ENCODE measurements at places on chromosomes 16 and 17. TPM values are rescaled to one million over a fixed set of nuclear protein-coding genes. Genes with fewer than 3 reads are reported as not detected.

DNA sequence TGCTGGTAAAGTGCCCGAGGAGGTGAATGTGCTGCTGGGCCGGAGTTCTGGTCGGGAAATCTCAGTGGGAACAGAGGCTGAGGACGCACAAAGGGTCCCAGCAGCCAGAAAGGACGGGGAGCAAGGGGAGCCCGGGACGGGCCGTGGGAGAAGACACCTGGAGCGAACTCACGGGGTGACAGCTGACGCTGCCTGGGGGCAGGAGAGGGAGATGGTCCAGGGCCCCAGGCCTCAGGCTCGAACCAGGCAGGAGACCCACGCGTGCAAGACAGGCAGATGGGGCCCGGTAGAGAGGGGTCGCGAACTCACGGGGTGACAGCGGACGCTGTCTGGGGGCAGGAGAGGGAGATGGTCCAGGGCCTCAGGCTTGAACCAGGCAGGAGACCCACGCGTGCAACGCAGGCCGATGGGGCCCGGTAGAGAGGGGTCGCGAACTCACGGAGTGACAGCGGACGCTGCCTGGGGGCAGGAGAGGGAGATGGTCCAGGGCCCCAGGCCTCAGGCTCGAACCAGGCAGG is 72.9 kb downstream of the METRNL start:
- no peak for DNase-seq

GRCh38 chr17:28573966-28574480 is 2.7 kb downstream of the ALDOC start:
- no peak for DNase-seq

GRCh38 chr16:86089991-86090390 is 191.0 kb downstream of the IRF8 start:
- no peak for DNase-seq

The CCL17 gene
- total RNA-seq = not detected

- peak; percentile 52 for DNase-seq
These were observed 223.2 kb downstream of the C16orf78 start for GRCh38 chr16:49596648-49597291.

- DNase-seq = no peak
These were observed 23.6 kb downstream of the SLC5A10 start for GRCh38 chr17:18975597-18975996.

GRCh38 chr17:78360371-78361224 is 721 bp upstream of the SOCS3 start:
- peak; percentile 73 for DNase-seq

DNA sequence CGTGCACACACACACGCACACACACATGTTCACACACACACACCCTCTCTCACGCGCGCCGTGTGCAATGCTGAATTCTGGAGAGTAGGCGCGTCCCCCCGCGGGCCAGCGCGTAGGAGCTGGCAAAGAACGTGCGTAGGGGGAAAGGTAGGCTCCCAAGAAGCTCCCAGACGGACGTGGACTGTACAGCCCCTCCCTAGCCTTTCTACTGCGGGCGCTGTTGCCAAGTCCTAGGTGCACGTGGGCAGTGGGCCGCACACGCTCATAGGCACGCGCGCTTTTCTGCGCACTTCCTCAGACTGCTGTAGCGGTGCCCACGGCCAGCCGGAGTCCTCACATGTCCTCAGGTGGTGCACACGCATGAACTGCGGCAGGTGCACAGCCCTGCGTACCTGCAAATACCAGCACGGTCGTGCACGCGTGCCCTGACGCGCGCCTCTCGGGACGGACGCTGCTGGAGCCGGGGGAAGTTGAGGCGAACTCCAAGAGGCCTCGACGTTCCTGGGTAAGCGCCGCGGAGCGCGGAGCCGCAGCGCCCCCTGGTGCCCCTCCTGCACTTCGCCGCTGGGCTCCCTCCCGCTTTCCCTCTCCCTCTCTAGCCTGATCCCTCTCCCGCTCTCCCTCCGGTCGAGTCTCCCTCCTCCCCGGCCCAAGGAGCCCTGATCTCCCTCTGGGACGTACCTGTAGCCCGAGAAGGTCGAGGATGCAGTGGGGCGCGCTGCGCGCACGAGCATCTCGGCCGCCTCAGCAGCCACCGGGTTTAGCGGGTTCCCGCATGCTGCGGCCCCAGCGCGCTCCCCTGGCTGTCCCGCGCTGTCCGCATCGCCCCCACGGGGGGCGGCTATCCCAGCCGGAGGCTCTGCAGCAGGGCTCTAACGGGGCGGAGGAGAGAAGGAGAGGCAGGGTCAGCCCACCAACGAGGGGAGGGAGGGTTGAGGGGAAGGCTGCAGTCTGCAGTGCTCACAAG is 749 bp downstream of the GRIN2A start:
- peak; percentile 95 for DNase-seq

The TSNAXIP1 gene
- total RNA-seq = 0.37 TPM

Measured in H1 (cell line).